ENCODE measurements at places on chromosomes 7 and 10. TPM values are rescaled to one million over a fixed set of nuclear protein-coding genes. Genes with fewer than 3 reads are reported as not detected.

Gene GJC3
- total RNA-seq = not detected

Gene GNAT3
- not detected for total RNA-seq

Gene HTR5A
- not detected for total RNA-seq

Gene FAM13C
- 2.3 TPM for total RNA-seq

Gene LRGUK
- 0.32 TPM for total RNA-seq

Gene PON2
- total RNA-seq = 74.1 TPM

Gene TMEM229A
- total RNA-seq = not detected

Gene CHST3
- 37.4 TPM for total RNA-seq

Gene MSMB
- not detected for total RNA-seq

Gene NUTM2B
- 0.32 TPM for total RNA-seq

Gene TCAF1
- total RNA-seq = 66.7 TPM

Gene GRID1
- total RNA-seq = under 0.01 TPM

Gene ADAM12
- 22.5 TPM for total RNA-seq

Gene TMEM26
- total RNA-seq = 6.4 TPM

Gene OR2A7
- 0.32 TPM for total RNA-seq

Gene STK31
- total RNA-seq = not detected

Gene FAM25C
- total RNA-seq = not detected

Gene MET
- total RNA-seq = 23.8 TPM

Gene CALD1
- total RNA-seq = 1,676 TPM

Gene MOGAT3
- not detected for total RNA-seq

Gene R3HCC1L
- 10.6 TPM for total RNA-seq

Gene OR6V1
- total RNA-seq = not detected

Gene NPM3
- total RNA-seq = 63.5 TPM

Gene DHX32
- total RNA-seq = 40.3 TPM

Gene SAMD9
- 15.8 TPM for total RNA-seq

Gene SMO
- total RNA-seq = 2.3 TPM

Gene CD36
- 4.3 TPM for total RNA-seq

Gene PDZD7
- total RNA-seq = 1.9 TPM

Gene ANKRD61
- total RNA-seq = not detected

Gene PRPS1L1
- not detected for total RNA-seq

Gene SFXN2
- total RNA-seq = 2.9 TPM

Gene TFPI2
- total RNA-seq = 140 TPM

Gene HECW1
- 1.7 TPM for total RNA-seq

Gene ZNF239
- total RNA-seq = 4.2 TPM

Gene FAM20C
- total RNA-seq = 33.2 TPM

Gene GIMAP5
- total RNA-seq = not detected

Gene ELFN1
- 1.6 TPM for total RNA-seq

Gene NPC1L1
- not detected for total RNA-seq

Gene AMPH
- 0.86 TPM for total RNA-seq

Gene ZNF679
- total RNA-seq = not detected

Gene SEC31B
- 2.6 TPM for total RNA-seq

Gene OPN1SW
- total RNA-seq = not detected

Gene MAP3K8
- total RNA-seq = 31.1 TPM

Gene TMEM236
- total RNA-seq = under 0.01 TPM

Gene C10orf62
- not detected for total RNA-seq

Gene C10orf90
- not detected for total RNA-seq

Gene IFT22
- 25.5 TPM for total RNA-seq

Gene GJD4
- not detected for total RNA-seq

Gene PTPN20
- under 0.01 TPM for total RNA-seq

Gene GTF2IRD1
- total RNA-seq = 17.1 TPM

Gene XRCC2
- total RNA-seq = 3.5 TPM

Gene ZNF727
- total RNA-seq = not detected

Gene CTTNBP2
- 3.2 TPM for total RNA-seq

Gene CCDC172
- not detected for total RNA-seq

Gene RBP3
- not detected for total RNA-seq

Gene PLXNA4
- total RNA-seq = under 0.01 TPM

Gene C7orf33
- total RNA-seq = not detected

Gene GCK
- total RNA-seq = 0.43 TPM

Data from fibroblast of villous mesenchyme (primary cell).